ENCODE measurements at places on chromosomes 4 and X.

DNA sequence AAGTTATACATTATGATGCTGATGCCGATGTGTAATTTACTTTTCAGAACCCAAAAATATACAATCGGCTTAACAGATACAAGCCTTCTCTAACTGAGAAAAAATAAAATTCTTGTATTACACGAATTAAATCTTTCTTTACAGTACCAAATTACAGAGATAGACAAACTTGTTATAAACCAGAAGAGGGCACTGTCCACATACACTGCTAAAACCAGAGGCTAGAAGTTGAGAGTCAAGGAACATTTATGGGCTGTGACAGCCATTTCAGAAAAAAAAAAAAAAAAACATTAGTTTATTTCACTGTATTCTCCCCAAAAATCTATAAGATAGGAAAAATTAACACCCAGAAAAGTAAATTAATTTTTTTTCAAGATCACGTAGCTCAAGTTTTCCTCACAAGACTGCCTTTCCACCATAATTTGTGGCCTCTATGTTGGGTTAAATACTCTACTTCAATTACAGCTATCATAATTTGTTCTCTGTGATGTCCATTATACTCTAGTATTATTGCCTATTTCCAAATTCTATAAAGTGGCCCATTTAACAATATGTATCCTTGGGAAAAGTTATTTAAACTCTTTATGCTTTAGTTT lies 12.0 kb downstream of the EREG start:
- no peak for DNase-seq

DNA sequence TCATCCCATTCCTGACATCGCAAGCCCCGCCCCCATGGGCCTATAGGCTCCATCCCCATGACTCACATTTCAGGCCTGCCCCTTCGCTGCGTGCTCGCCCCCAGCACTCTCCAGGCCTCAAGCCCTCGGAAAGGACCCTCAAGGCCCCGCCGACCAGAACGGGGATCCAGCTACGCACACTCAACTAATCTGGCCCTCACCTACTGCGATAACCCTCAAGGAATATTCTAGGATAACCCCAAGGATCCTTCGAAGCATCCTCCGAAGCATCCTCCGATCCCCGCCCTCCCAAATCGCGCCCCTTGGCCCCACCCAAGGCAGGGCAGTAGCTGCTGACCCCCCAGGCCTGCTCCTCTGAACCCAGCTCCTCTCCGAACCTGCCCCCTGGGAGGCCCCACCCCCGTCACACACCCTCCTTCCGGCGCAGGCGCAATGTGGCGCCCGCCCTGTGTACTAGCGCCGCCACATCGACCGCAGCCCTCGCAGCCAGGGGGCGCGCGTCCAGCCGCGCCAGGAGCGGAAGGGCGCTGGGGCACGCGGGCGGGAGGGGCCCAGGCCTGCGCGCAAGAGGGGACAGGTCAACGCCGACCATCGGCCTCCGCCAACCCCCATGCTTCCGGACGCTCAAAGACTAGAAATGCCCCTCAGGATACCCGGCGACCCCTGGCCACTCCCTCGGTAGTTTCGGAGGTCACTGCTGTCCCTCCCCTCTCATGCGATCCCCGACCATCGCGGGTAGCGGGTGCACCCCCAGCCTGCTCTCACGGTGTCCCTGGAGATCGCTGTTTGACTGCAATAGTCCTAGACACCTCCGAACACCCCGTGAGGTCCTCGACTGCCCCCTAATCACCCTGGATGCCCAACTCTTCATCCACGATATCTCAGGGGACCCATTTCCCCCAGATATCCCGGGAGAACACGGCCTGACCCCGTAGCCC lies 6.4 kb upstream of the MAGIX start:
- peak; percentile 52 for DNase-seq

DNA sequence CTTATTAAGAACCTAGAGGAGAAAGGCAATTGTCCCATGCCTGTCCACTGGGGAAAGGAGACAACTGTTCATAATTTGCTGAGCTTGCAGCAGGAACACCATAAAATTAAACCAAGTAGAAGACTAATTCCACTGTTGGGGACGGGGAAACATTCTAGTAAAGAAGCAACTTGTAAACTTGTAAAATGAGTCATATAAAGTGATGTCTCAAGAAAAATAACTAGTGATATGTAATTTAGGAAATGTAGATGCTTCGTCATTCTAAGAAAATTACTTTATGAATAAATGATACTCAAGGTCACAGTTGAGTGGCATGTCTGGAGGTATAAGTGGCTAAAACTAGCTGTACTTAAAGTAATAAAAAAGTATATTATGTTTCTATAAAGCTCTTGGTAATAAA lies 121.2 kb upstream of the MID1 start:
- no peak for DNase-seq

DNA sequence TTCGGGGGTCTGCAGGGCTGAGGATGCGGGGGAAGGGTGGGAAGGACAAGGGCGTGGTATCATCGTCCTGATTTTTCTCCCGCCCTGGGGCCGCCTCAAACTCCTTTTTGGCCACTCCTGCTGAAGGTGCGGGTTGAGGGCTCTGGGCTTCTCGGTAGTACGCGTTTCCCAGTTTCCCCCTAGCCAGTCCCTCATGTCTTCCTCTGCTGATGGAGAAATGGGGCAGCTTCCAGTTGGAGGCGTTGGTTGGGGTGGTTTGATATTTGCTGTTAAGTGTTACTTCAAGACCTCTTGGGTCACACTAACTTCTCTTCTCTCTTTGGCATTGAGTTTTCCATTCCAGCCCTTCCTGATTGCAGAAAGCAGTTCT lies 482 bp downstream of the GSTCD start:
- no peak for DNase-seq

DNA sequence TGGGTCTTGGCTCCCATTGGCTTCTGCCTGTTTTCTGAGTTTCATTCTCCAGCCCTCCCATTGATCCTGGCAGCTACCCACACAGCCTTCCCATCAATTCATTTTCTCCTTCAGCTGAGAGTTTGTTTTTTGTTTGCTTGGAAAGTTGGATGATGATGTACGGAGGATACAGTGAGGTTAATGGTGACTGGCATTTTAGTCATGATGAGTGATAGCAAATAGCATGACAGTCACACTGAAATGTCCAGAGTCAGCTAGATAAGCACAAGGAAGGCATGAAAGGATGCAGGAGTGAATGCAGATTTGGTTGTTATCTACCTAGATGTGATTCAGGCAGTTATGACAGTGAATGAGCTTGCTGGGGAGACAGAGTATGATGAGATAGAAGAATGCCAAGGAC lies 30.6 kb upstream of the LCORL start:
- no peak for DNase-seq

DNA sequence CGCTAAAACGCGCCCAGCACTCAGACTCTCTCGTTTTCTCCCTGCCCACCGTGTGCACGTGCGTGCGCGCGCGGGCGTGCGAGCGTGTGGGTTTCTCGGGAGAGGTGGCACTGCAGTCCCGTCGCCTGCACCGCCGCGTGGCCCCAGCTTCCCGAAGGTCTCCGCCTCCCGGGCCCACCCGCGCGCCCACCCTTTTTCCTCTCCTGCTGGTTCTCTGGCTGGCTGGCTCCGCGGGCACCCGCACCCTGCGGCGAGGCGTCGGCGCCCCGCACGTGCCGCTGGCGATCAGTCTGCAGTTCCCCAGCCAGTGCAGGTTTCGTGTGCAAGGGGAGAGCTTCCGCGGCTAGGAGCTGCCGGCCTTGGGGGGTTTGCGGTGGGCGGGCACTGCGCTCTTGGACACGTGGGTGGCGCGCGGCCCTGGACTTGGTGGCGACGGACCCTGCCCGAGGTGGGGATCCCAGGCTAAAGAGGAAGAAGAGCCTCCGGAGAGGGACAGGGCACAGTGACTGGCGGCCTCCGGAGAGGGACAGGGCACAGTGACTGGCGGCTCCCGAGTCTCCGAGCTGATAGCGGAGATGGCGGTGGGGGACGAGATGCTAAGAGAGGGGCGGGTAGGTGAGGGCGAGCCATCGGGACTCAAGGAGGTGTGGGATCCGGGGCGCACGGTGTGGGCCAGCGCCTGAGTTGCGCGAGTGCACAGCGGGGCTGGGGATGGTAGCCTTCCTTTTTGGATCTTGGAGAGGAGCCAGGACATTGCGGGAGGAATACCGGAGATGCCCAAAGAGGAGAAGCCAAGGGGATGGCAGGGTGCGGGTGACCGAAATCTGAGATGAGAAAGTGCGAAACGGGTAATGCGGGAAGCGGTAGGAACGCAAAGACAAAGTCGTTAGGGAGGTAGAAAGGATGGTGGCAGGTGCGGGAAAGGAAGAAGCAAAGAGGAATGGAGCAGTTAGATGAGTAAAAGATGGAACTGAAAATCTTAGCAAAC lies at the start of gene FAM184B:
FAM184B (minus strand) TSS at position 322 of the 988 bp plus-strand sequence. CDS start 322 bp downstream, outside the sequence.
- DNase-seq, result no peak

DNA sequence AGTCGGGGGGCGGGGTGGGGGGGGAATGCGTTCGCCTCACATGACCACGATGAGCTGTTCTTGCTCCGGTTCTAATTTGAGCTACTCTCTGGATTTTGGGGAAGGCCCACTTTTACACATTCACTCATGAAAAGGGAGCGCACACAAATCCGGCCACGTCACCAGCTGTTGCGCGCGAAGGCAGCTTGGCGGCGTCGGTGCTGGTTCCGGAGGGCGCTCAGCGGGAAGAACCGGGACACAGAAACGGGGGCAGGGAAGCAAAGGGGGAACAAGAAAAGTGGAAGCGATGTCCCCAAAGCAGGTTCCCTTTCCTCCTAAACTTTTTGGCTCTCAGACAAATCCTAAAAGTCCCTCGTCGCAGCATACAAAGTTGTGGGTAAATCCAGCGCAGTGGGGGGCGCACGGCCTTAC lies 605 bp downstream of the ANXA5 start:
- peak; percentile 30 for DNase-seq

GRCh38 chrX:48945517-48946348 lies 11.7 kb downstream of the OTUD5 start:
- DNase-seq, result no peak

DNA sequence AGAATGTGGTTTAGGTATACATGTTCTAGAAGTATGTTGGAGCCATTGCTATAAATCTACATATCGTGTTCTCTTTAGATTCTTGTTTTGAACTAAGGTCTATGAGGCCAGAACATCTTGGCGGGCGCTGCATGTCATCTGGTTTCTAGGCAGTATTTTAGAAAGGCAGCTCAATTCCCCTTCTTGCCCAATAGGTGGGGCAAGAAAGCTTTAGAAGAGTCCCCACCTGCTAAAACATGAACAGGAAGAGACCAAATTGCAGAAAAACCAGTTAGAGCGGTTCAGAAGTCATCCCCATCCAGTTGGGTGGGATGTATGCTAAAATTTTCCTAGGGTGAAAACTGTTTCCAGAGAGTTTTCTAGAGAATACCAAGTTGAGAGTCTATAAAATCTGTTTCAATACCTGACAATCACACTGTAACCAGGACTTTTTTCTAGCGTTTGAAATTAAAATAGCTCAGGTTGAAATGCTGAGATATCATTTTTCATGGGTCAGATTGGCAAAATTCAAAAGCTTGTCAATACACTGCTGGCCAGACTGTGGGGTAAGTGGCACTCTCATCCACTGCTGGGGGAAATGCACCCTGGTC lies 17.5 kb upstream of the SH3KBP1 start:
- no peak for DNase-seq

DNA sequence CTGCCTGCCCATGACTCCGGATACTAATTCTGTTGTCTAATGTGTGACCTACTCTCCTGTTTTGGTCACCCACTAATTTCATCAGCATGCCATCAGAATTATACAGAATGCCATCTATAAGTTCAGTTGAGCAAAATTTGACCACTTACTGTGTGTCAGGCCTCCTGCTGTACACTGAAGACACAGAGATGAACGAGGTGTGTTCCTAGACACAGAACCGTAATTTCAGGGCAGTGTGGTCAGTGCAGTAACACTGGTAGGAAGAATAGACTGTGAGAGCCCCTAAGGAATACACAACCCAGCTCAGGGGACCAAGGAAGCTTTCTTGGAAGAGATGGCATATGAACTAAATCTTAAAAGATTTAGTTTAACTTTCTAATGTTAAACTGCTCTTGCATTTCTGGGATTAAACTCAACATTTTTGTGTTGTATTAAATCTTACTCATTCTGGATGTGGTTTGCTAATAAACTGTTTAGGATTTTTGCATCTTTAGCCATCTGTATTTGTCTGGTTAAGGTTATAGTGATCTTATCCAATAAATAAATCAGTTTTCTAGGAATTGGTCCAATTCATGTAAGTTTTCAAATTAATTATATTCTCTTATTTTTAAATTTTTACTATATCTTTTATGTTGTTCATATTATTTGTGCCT lies 34.3 kb downstream of the KANTR start:
- DNase-seq, result no peak

GRCh38 chr4:48065587-48066052 lies 49.0 kb downstream of the NIPAL1 start:
- DNase-seq, result no peak

DNA sequence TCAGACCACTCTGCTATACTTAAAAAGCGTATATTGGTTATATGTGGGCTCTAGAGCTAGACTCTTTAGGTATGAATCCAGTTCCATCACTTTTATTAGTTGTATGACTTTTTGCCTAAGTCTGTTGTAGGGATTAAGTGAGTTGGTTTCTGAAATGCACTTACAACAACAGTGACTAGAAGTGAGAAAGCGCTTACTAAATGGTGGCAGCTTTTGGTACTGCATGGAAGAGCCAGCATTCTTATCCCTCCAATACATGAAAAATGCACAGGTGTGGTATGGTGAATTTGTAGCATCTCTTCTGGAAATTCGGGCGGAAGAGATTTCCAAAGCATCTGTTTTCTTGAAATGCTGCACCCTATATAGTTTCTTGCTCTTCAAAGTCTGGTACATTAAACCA lies 117.1 kb downstream of the SPANXA1 start:
- no peak for DNase-seq

- DNase-seq, result no peak
Observed at GRCh38 chr4:162839814-162840213, 326.9 kb downstream of the NAF1 start.

GRCh38 chrX:50813843-50814661 lies at the start of gene SHROOM4:
TSS of gene SHROOM4 (minus strand) at chrX:50814194. CDS start at chrX:50814018, 176 bp downstream.
- DNase-seq, result no peak

- DNase-seq, result no peak
Observed at GRCh38 chrX:102684772-102685520, 27.3 kb upstream of the GPRASP2 start.

- no peak for DNase-seq
Observed at GRCh38 chr4:166257891-166258290, 384.9 kb downstream of the TLL1 start.

DNA sequence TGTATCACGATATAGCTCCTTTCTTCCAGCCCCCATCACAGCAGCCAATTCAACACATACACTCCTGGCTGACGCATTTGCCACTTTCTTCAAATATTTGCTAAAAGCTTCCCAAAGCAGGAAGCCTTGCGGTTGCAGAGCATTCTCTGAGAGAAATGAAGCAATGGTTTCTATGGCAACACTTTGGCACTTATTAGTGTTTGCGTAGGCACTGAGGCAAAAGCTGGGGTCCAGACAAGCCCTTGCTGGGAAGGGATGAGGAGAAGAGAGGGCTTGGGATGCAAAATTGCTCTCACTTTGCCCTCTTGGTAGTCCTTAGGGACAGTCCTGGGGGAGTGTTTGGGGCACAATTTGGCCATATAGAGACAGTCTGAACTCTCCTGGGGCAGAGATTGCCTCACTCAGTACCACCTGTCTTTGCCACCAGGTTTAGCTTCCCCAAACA lies 55.0 kb upstream of the PAK3 start:
- no peak for DNase-seq
